ENCODE measurements at places on chromosomes 2 and 18.
A peak's percentile ranks its signal among the peaks of the same experiment; 100 is the strongest.

DNA sequence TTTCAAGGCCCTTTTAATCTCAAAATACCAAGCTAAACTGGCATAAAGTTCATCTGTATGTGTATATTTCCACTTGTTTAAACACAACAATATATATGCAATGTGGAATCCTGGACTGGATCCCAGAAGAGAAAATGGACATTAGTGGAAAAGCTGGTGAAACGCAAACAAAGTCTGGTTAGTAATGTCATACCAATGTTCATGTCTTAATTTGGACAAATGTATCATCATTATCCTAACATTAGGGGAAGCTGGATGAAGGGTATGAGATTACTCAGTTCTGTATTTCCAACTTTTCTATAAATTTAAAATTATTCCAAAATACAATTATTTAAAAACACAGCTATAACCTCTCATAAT, 3.8 kb downstream of the SP3 start:
- no peak for DNase-seq

- no peak for DNase-seq
Measured at GRCh38 chr2:42385225-42385624, 24.2 kb upstream of the COX7A2L start.

GRCh38 chr2:156837635-156838370, 401.6 kb downstream of the GPD2 start:
- no peak for DNase-seq

DNA sequence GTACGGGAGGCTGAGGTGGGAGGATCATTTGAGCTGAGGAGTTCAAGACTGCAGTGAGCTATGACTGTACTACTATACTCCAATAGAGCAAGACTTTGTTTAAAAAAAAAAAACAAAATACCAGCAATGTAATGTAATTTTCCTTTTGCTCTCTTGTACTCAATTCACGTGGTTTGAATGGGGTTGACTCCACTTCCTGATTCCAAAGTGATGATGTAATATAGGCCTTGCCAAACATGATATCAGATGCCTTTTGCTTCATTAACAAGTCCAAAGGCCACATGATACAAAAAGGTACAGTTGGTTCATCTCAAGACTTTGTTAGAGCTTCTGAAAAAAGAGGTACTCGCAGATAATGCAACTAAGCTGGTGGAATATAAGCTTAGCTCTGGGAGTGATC, 321.8 kb downstream of the ZEB2 start:
- DNase-seq = no peak

GRCh38 chr2:173557497-173557896, 202.8 kb downstream of the CDCA7 start:
- no peak for DNase-seq

- peak; percentile 53 for DNase-seq
Measured at GRCh38 chr2:3303583-3304406, 73.8 kb downstream of the EIPR1 start.

GRCh38 chr2:227821043-227821942, 7.7 kb downstream of the CCL20 start:
- no peak for DNase-seq

- DNase-seq = no peak
Measured at GRCh38 chr18:75107196-75107930, 101.6 kb downstream of the PTGR3 start.

DNA sequence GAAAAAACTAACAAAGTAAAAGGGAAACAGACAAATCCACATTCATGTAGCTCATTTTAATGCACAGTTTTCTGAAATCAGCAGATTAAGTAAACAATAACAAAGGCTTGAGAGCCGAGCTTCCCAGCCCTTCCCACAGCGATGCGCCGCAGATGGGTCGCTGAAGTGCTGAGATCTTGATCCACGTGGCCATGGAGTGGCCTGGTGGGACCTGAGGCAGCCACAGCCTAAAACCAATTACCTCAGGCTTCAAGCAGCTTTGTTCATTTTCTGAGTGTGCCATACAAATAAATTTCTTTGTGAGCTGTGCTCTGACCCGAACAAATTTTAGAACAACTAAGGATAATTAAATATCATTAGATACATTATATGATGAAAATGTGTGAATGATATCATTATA, 25.6 kb upstream of the CYRIA start:
- no peak for DNase-seq

DNA sequence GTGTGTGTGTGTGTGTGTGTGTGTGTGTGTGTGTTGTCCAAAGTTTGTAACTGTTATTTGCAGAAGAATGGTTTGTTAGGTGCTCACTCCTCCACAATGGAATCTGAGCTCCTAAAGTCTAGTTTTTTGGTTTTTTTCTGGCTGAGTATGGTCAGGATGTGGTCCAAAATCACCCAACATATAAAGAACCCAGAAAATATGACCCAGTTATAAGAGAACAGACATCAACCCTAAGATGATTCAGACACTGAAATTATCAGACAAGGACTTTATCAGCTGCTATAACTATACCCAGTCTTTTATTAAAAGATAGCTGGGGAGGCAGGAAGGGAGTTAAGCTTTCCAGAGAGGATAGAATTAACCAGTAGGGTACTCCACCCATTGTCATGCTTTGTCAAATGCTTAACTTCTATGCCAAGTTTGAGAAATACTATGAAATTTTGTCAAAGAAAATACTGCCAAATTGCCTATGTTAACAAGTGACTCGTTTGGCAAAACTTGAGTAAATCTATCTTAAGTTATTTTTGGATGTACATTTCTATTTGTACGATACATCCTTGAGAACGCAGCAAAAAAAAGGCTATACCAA, 57.5 kb downstream of the TANK start:
- no peak for DNase-seq
